Ascending aorta (tissue), 2 donors: ENCODE measurements at places on chromosomes 2 and 18.

DNA sequence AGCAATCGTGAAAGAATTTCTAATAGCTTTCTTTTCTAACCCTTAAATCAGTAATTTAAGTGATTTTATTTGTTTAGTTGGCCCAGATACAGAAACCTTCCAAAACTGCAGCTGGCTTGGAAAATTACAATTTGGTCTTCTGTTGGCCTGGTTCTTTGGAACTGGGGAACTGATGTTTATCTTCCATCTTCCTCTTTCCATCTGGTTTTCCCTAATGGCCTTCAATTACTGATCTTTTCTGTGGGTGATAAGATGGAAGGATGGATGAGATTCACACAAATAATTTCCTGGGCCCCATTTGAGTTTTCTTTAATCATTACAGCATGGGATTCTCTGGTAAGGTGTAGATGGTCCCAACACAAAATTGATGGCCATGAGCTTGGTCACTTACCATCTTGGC is 106.5 kb upstream of the CHRNA1 start:
- H3K4me1 ChIP-seq: no peaks in the 10 kb centered on the region
- no peaks in the 10 kb centered on the region for H3K36me3 ChIP-seq
- DNase-seq: no peak
- H3K27ac ChIP-seq: no peak overlapping the region
- H3K4me3 ChIP-seq: no peak overlapping the region

DNA sequence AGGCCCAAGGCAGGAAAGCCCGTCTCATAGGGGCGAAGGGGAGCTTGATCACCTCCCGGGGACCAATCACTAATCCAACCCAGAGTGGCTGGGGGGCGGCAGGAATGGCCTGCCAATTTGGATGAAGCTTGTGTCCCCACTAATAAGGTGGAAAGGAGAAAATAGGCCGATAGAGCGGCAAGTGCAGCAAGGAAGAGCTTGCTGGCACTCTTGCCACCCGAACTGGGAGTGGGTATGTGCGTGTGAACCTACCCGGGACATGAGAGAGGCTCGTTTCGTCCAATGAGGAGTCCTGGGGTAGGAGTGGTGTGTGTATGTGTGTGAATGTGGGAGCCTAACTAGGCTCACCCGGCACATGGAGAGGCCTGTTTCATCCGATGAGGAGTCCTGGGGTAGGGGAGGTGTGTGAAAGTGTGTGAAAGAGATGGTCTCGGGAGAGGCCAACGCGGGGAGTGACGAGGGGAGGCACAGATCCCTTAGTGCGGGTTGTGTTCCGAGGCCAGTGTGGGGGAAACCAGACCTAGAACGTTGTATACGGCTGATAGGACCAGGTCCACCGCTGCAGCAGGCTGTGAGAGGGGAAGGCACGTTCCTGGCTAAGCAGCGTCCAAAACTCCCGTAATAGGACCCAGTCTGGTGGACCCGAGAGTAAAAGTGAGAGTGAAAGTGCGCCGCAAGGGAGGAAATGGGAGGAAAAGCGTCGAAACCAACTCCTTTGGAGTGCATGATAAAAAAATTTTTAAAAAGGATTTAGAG is 47.1 kb upstream of the SELENOI start:
- peaks cover 14% of the 10 kb centered on the region for H3K4me1 ChIP-seq
- H3K4me3 ChIP-seq: peak overlapping the region; percentile 73
- H3K36me3 ChIP-seq: no peaks in the 10 kb centered on the region
- H3K27me3 ChIP-seq: no peaks in the 10 kb centered on the region
- peak overlapping the region; percentile 80 for H3K27ac ChIP-seq

DNA sequence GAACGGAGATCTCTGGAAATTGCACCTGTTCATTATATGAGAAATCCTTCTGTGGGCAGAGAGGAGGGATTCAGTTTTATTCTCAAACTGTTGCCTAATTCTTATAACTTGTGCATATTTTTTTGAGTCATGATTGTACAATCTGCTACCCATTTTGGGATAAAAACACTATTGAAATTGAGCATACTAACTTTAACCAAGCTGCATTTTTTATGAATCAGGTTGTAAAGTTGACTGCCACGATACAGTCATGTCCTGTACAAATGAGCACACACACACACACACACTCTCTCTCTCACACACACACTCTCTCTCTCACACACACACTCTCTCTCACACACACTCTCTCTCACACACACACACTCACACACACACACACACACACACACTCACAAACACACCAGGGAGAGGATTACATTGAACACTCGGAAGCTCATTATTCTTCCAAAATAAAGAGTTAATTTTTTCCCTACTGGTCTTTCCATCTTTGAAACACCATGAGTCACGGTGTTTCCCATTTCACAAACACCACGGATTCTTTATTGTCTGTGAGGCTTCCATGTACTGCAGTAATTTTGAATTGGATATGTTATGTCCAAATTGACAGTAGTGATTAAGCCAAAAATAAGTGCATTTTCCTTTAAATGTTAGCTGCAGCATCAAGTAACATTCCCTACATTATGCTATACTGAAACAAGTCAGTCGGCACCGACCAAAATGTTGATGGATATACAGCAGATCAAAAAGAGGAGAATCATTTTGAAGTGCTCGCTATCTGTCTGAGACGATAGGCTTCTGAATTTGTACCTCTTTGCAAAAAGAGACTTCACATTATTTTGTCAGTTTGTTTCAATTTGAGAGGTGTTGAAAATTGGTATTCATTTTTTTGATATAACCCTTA is 216.9 kb downstream of the ARHGAP15 start:
- H3K4me3 ChIP-seq: no peak overlapping the region
- no peaks in the 10 kb centered on the region for H3K27me3 ChIP-seq
- no peaks in the 10 kb centered on the region for H3K4me1 ChIP-seq
- no peak for DNase-seq
- H3K36me3 ChIP-seq: no peaks in the 10 kb centered on the region

DNA sequence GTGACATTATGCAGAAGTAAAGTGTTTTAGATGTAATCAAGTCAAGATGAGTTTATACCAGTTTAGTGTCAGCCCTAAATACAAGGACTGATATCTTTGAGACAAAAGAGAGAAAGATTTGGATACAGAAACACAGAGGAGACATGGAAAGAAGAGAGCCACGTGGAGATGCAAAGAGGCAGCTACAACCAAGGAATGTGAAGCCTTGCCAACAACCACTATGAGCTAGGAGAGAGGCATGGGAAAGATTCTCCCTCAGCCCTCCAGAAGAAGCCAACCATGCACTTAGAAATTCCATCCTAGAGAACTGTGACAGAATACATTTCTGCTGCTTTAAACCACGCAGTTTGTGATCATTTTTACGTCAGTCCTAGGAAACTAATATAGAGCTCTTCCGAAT is 217.2 kb downstream of the DOK6 start:
- H3K4me1 ChIP-seq: no peaks in the 10 kb centered on the region
- H3K27ac ChIP-seq: no peak overlapping the region
- no peak for DNase-seq
- no peaks in the 10 kb centered on the region for H3K27me3 ChIP-seq
- no peaks in the 10 kb centered on the region for H3K36me3 ChIP-seq

- no peak overlapping the region for H3K4me3 ChIP-seq
- H3K36me3 ChIP-seq: no peaks in the 10 kb centered on the region
- H3K4me1 ChIP-seq: peaks cover 3% of the 10 kb centered on the region
- H3K27me3 ChIP-seq: peaks cover 6% of the 10 kb centered on the region
Observed at GRCh38 chr2:130835766-130836015, 1.0 kb upstream of the ARHGEF4 start.

DNA sequence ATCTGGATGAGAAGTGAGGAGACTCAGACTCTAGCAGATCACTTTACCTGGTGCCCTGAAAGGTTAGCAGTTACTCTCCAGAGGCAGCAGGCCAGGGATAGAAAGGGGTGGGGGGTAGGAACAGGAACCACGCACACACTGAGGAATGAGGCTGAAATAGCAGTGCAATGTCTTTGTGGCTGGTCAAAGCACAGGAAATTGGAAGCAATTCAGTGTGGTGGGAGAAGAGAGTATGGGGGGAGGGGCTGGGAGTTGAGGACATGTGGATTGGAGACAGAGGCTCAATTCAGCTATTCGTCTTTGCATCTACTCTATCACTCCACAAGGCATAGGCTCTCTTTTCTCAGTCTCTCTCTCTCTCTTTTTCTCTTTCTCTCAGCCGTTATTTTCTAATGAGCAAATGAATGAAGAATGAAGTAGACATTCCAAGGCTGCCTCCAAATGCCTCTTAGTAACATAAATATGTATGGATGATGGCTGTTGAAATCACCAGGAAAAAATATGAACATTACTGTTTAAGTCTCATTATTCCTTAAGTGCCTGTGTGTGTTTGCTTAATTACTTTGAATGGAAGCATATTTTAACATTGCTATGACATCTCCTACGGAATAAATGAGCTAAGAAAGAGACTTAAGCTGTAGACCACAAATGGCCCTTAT is 979.4 kb downstream of the TSN start:
- no peak overlapping the region for H3K4me3 ChIP-seq
- H3K4me1 ChIP-seq: no peaks in the 10 kb centered on the region
- H3K36me3 ChIP-seq: no peaks in the 10 kb centered on the region

GRCh38 chr2:150043172-150043500 is 444.3 kb downstream of the RND3 start:
- no peaks in the 10 kb centered on the region for H3K4me1 ChIP-seq
- H3K4me3 ChIP-seq: no peak overlapping the region
- no peaks in the 10 kb centered on the region for H3K27me3 ChIP-seq
- DNase-seq: no peak

GRCh38 chr18:51137026-51137729 is 60.3 kb downstream of the MEX3C start:
- no peak for DNase-seq
- no peaks in the 10 kb centered on the region for H3K4me1 ChIP-seq
- no peaks in the 10 kb centered on the region for H3K27me3 ChIP-seq
- no peak overlapping the region for H3K4me3 ChIP-seq
- no peaks in the 10 kb centered on the region for H3K36me3 ChIP-seq

DNA sequence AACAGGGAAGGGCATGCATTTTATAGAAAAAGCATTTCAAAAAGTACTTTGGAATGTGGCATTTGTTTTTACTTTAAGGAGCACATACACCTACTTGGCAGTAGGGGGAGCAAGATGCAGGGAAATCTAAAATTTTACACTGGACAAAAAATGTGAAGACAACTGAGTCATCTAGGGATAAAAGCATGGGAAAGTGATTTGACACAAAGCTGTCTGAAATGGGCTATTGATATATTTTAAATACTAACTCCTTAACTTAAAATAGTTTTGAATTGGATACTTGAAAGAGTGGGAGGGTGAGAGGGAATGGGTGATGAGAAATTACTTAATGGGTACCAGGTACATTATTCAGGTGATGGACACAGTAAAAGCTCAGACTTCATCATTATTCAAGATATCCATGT is 15.8 kb downstream of the TMEM200C start:
- H3K4me3 ChIP-seq: no peak overlapping the region
- no peaks in the 10 kb centered on the region for H3K36me3 ChIP-seq
- no peak for DNase-seq
- H3K27me3 ChIP-seq: no peaks in the 10 kb centered on the region
- no peak overlapping the region for H3K27ac ChIP-seq

- H3K4me3 ChIP-seq: no peak overlapping the region
- no peaks in the 10 kb centered on the region for H3K4me1 ChIP-seq
- no peak for DNase-seq
- no peaks in the 10 kb centered on the region for H3K27me3 ChIP-seq
Observed at GRCh38 chr2:118065921-118066511, 22.3 kb upstream of the INSIG2 start.

DNA sequence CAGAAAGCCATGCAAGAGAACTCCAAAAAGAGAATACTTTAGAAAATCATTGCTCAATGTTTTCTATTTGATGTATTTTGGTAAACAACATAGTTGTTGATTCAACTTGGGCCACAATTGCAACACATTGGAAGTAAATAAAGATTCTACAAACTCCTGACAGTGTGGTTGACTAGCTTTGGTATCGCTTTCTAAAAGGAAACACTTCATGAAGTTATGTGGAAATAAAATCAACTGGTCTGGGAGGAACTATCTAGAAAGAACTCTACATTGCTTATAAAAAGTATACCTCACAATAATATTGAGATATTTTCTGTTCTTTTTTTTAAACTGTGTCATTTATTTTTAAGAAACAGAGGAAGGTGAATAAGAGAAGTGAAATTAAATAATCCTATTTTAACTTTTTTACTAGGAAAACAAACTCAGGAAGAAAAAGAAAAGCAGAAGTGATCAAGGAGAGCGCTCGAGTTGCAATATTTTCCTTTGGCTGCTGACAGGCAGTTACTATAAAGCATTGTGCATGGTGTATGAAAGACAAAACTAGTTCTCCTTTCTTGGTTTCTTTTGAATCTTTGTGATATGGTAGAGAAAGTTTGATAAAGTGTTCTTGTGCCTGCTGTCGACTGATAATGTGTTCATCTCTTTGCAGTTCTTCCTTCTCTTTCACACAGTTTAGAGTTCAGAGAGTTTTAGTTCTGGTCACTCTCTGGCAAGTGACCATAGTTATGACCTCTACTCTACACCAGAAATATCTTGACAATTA is 3.0 kb downstream of the DHRS9 start:
- no peak overlapping the region for H3K4me3 ChIP-seq
- H3K4me1 ChIP-seq: no peaks in the 10 kb centered on the region
- H3K27ac ChIP-seq: no peak overlapping the region
- DNase-seq: no peak

DNA sequence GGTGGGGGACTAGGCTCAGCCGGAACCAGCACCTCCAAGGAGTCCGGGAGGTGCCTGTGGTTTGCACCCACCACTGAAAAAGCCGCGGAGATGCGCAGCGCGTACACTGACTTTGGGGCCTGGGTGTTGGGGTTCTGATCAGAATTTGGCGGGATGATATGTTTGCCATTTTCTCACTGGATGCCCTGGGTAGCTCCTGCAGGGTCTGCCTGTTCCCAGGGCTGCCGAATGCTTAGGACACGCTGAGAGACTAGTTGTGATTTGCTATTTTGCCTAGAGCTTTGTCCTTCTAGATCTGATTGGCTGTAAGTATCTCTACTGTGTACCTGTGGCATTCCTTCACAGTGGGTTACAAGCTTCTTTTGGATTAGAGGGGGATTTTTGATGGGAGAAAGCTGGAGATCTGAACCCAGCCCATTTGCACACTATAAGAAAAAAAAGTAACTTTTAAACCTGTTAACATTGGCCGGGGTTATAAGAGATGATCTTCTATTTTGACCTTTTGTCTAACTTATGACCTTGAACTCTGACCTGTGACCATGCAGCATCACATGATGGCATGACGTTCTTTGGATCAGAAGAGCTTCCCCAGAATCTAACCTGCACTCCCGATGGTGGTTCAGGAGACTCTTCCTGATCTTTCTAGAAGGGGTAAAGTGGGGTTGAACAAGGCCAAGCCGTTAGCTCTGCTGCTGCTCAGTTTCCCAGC is 1.6 kb downstream of the KCNE4 start:
- peak overlapping the region; percentile 83 for H3K27ac ChIP-seq
- H3K36me3 ChIP-seq: no peaks in the 10 kb centered on the region
- no peak for DNase-seq
- no peaks in the 10 kb centered on the region for H3K27me3 ChIP-seq

- no peaks in the 10 kb centered on the region for H3K27me3 ChIP-seq
- H3K4me1 ChIP-seq: no peaks in the 10 kb centered on the region
- H3K27ac ChIP-seq: peak overlapping the region; percentile 56
Observed at GRCh38 chr2:187851955-187852561, 297.8 kb upstream of the TFPI start.

- no peaks in the 10 kb centered on the region for H3K27me3 ChIP-seq
- H3K36me3 ChIP-seq: no peaks in the 10 kb centered on the region
- no peak overlapping the region for H3K4me3 ChIP-seq
- no peak overlapping the region for H3K27ac ChIP-seq
- H3K4me1 ChIP-seq: no peaks in the 10 kb centered on the region
- DNase-seq: no peak
Observed at GRCh38 chr2:230160112-230160660, 59.6 kb downstream of the SP110 start.
